ENCODE measurements at places on chromosomes 7 and 10. TPM values are rescaled to one million over a fixed set of nuclear protein-coding genes. Genes with fewer than 3 reads are reported as not detected.

HOXA1 gene
- total RNA-seq, result 2.1 TPM

GIMAP8 gene
- 6.3 TPM for total RNA-seq

TBC1D12 gene
- 36.0 TPM for total RNA-seq

SEMA4G gene
- 9.2 TPM for total RNA-seq

DNA sequence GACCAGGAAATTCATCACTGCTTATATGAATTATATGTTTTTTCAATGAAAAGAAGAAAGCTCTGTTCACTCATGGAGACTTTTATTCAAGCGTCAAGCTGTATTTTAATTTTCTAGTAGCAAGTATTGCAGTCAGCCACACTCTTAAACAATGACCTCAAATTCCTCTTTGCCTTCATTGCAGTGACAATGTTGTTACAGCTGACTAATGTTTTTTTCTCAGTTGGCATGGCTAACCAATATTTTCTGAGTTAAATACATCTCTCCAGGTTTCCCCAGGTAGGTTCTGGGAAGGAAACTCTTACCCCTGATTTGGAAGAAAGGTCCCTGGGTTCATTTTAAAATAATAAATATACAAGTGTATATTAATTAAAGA, 241.5 kb downstream of the WDR11 start:
- no peak for DNase-seq

DNA sequence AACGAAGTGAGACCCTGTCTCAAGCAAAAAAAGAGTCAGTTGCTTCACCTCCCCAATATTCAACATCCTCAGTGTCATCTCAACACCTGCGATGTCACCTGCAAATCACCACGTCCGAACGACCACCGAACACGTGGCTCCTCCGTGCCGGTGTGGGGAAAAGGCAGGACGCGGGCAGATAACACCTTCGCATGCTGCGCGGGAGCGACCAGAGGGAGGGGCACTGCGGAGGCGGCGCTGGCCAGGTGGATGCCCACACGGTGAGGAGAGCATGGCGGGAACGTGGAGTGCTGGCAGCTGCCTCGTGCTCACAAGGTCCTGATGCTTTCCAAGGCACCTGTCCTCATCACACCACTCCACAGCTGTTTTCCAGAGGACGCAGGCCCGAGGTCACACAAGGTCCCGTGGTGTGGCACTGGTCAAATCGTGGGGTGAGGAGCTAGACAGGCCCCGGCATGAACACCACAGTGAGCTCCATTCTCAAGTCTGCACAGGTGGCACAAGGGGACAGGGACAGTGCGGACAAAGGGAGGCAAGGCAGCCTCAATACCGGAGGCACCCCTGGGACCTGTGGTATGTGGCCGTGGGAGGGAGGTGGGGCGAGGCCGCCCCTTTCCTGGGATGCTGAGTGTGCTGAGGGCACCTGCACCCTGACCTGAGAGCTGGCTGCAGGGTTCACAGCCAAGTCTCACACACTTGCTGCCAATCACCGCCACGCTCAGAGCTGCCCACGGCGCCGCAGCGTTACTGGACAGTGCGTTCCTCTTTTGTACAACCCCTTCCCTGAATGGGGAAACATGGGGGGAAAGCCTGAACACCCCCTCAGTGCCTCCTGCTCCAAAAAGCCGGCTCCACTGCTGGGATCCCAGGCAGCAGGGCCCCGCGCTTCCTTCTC, 13.0 kb downstream of the TUBGCP2 start:
- no peak for DNase-seq

DNA sequence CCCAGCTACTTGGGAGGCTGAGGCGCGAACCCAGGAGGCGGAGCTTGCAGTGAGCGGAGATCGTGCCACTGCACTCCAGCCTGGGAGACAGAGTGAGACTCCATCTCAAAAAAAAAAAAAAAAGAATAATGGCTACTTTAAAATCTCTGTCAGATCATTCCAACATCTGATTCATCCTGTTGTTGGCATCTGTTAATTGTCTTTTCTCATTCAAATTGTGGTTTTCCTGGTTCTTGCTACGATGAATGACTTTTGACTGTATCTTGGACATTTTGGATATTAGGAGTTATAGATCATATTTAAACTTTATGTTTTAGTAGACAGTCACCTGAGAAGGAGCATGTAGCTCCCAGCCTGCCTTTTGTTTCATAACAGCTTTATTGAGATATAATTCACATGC, 8.5 kb downstream of the TPST1 start:
- DNase-seq, result no peak

DNA sequence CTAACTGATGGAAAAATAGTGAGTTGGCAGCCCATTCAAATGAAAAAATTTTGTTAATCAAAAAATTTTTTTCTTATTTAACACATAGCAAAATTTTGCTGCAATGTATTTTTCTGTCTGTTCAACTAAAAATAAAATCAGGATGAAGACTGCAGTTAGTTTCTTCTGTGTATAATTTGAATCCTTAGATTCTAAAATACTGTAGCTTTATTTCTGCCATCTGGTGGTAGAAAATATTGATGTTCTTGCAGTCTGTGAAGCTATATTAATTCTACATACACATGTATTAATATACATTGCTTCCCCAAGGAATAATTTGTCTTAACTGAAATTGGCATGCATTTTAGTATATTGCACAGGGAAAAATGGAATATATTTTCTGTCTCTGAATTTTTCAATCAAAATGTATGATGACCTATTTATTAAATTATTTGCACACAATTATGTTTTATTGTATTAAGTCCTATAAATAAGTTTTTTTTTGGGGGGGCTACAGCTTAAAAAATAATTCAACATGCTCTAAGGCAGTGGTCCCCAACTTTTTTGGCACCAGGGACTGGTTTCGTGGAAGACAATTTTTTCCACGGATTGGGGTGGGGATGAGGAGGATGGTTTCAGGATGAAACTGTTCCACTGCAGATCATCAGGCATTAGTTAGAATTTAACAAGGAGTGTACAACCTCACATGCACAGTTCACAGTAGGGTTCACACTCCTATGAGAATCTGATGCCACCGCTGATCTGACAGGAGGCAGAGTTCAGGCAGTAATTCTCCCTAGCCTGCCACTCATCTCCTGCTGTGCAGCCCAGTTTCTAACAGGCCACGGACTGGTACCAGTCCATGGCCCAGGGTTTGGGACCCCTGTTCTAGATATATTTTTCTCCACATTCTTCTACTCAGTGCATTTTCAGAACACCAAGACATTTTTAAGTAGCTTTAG, 119.4 kb downstream of the GNAT3 start:
- DNase-seq, result no peak

DNA sequence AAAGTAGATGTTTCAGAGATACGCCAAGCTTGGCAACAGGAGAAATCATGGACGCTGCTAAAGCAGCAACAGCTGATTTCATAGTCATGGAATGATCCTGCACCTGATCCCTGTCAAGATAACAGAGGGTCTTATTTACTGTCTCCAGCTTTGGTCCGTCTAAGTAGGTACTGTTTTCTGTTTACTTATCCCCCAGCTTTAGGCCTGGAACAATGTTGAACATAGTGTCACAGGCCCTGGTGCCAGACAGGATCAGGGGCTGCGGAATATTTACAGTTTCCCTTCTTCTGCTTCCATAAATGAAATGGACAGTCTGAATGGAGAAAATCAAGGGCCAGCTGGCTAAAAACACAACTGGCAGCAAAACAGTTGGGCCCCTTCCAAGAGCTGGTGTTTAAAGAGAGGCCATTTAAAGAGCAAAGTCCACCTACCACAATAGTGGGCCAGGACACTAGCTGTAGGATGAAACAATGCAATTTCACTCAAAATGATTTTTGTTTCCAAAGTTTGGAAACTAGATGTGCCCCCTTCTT, 2.9 kb downstream of the GPR37 start:
- DNase-seq, result no peak

DNA sequence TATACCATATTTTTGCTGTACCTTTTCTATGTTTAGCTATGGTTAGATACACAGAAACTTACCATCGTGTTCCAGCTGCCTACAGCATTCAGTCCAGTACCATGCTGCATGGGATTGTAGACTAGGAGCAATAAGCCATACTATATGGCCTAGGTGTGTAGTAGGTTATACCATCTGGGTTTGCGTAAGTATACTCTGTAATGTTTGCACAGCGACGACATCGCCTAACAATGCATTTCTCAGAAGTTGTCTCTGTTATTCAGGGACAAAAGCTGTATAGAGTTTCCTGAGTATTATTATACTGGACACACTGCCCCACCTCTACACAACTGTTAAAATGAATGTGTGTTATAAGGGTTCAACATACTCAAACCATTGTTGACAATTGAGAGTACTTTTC, 93.8 kb upstream of the MKI67 start:
- DNase-seq, result no peak

DNA sequence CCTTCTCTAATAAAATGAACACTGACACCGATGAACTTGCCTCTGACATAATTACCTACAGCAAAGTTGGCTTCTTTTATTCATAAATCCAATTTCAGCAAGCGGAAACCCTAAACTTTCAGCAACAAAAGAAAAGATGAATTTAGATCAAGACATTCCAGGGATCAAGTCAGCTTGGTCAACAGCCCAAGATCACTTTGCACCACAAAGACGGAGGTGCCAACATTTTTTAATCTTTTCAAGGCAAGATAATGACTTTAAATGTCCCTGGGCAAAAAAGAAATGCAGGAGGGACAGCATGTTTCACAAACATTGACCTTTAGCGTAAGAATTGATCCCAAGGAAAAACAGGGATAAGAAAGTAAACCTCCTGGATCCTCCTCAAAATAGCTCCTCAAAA, 636.9 kb downstream of the PARD3 start:
- no peak for DNase-seq
